ENCODE measurements at places on chromosomes 4 and X.

- DNase-seq, result no peak
These were observed 174.4 kb upstream of the NUDT10 start for GRCh38 chrX:51158231-51158630.

DNA sequence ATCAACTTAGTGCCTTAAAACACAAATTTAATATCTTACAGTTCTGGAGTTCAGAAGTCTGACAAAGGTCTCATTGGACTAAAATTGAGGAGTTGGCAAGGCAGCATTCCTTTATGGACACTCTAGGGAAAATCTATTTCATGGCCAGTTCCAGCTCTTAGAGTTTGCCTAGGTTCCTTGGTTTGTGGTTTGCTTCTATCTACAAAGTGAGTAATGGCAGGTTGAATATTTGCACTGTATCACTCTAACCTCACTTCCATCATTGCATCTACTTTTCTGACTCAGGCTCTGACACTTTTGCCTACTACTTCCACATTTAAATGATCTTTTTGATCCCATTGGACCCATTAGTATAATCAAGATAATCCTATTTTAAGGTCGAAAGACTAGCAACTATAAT lies 64.7 kb upstream of the PCDH10 start:
- DNase-seq, result no peak

DNA sequence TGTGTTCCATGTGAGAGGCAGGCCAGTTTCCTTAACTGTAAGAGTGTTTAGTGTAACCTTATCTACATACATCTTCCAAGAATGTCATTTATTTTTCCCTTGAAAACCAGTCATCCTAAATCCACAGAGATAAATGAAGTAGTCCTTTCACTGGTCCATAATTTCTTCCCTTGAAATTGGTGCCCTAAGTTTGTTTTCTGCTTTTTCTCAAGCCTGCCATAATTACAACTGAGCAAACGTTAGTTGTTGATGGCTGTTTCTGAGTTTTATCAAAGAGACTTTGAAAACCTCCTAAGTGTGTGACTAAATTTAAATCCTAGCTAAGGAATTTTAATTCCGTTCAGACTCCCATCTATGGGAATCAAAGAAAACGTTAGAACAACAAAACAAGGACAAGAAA lies 3.6 kb upstream of the TDO2 start:
- no peak for DNase-seq

DNA sequence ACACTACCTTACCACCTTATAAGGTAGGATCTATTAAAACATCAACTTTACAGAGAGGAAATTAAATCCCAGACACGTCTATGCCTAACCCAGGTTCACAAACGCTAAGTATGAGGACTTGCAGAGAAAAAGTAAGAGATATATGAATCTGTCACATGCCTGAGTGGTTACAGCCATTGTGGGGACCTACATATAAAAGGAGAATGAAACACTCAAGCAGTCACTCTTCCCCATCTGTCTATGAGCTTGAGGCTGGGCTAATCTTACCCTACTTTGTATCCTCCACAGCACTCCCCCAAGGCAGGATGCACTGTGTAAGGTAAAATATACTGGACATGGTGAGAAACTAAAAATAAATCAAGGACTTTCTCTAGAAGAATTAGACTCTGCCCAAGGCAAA lies 339.9 kb downstream of the HNRNPD start:
- no peak for DNase-seq

- no peak for DNase-seq
These were observed 175.6 kb downstream of the FBXO8 start for GRCh38 chr4:174107746-174108354.

DNA sequence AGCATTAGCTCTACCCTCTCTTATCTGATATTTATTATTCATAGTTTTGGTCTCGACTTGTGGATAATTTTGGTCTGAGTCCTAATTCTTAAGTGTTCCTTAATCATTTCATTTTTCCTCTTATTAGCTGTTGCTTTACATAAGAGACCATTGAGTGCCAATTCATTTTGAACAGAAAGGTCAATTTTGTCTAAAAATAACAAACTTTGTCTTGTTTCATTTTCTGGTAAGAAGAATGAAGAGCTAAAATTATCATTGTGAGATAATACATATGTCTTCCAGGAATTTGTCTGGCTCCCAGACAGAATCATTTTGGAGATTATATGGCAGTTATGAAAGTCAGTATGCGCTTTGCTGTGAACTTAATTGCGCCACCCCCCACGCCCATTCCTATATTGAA lies 1471.8 kb downstream of the PCDH7 start:
- DNase-seq, result no peak

GRCh38 chr4:143285696-143286437 lies 50.8 kb upstream of the GAB1 start:
- no peak for DNase-seq

- DNase-seq, result no peak
These were observed 21.1 kb downstream of the ACOX3 start for GRCh38 chr4:8419222-8420041.

- DNase-seq, result no peak
These were observed 49.2 kb upstream of the TLR2 start for GRCh38 chr4:153634738-153635353.

GRCh38 chr4:136922066-136922465 lies 610.2 kb downstream of the PCDH18 start:
- no peak for DNase-seq

GRCh38 chr4:186416451-186417060 lies 138.8 kb downstream of the MTNR1A start:
- no peak for DNase-seq

DNA sequence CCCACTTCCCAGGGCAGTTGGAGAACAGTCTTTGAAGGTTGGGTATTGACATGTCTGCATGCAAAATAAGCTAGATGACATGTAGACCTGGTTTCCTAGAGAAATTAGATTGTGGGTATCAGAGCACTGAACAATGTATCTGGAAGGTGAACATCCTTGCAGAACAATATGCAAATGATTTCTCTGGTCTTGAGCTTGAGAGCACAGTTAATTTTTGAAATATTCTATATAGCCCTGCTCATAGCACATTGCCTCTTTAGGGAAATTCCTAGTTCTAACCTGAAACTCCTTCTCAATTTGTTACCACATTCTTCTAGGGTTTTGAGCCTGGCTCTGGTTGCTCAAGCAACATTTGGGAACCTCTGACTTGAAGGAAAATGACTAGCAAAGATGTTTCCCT lies 41.6 kb upstream of the LAS1L start:
- DNase-seq, result no peak

Measured in effector CD4-positive, alpha-beta T cell (primary cell).